ENCODE measurements at places on chromosomes 5 and 9.

- no peak for DNase-seq
Observed at GRCh38 chr9:22240619-22241018, 206.0 kb upstream of the DMRTA1 start.

DNA sequence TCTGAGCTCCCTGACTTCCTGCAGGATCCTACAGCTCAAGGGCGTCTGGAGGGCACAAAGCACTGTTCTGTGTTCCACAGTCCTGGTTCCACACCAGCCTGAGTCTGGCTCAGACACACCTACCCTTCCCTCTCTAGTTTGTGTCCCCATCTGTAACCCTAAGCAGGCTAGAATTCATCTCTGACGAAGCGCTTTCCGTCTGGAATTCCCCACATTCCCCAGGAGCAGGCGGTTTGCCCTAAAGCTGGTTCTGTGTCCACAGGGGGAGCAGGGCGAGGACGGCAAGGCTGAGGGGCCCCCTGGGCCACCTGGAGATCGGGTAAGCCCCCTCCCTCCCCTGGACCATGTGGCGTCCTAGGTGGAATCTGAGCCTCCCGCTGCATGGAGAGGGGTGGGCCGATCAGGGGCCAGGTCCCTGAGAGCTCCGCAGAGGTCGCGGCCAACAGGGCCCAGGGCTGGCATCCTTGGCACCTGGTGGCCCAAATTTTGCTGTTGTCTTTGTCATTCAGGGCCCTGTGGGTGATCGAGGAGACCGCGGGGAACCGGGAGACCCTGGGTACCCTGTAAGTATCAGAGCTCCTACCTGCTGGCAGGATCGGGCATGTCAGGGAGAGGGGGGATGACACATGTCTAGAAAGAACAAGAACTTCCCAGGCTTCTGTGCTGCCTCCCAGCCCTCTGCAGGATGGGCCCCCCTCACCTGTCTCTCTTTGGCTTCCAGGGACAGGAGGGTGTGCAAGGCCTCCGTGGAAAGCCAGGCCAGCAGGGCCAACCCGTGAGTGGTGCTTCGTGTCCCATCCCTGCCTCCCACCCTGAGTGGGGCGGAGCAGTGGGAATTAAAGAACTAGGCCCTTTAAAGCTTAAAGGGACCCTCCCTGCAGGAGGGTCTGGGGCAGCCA lies 34.5 kb upstream of the ORM1 start:
- no peak for DNase-seq

- no peak for DNase-seq
Observed at GRCh38 chr5:170565072-170565471, 61.3 kb downstream of the KCNIP1 start.

GRCh38 chr9:92671323-92671722 lies 1.4 kb upstream of the IPPK start:
- peak; percentile 47 for DNase-seq

- no peak for DNase-seq
Observed at GRCh38 chr9:134360180-134360759, 34.0 kb downstream of the RXRA start.

DNA sequence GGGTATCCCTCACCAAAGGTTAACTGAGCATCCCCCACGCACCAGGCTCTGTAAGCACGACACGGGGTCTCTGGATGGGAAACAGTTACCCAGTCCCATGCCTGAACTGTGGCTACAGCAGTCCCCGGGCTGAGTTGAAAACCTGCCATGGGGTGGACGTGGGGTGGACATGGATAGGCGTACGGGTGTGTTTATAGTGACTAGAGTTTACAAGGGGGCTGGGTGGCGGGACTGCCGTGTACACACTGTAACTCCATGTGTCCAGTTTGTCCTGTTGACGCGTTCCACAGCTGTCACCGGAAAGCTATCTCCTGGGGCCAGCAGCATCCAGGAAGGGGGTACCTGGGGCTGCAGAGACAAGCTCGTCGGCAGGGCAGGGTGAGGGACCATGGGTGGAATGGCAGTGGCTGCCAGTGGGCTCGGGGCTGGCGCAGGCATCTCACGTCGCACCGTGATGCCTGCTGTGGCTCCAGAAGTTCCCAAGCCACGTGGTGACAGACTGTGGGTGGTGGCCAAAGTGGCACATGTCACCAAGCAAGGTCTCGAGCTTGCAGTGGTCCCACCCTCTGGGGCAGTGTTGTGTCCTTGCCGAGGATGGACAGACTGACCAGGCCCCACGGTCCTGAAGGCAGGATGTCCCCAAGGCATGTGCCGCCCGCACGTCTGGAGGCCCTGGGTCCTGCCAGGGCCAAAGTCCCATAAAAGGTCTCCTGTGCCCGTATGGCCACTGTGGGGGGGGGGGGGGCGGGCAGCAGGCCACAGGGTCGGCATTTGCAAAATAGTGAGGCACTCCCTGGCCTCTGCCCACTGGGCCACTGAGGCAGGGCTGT lies 29.3 kb upstream of the RNF130 start:
- no peak for DNase-seq

GRCh38 chr5:35618304-35618636 lies 607 bp downstream of the SPEF2 start:
- no peak for DNase-seq

All from hepatocyte (in vitro differentiated cells).